ENCODE measurements at places on chromosomes 5 and 9. TPM values are rescaled to one million over a fixed set of nuclear protein-coding genes. Genes with fewer than 3 reads are reported as not detected.

Gene PTGDS
- total RNA-seq: 22.1 TPM

Gene ADGRV1
- not detected for total RNA-seq

Gene BRINP1
- not detected for total RNA-seq

Gene C9
- total RNA-seq: not detected

Gene TSLP
- 0.35 TPM for total RNA-seq

Gene LCN1
- not detected for total RNA-seq

Gene ACOT12
- not detected for total RNA-seq

Gene MLANA
- not detected for total RNA-seq

Gene IFNB1
- total RNA-seq: not detected

Gene RNF208
- 2.7 TPM for total RNA-seq

Gene EQTN
- total RNA-seq: not detected

GRCh38 chr9:70589571-70590314, 175.3 kb upstream of the KLF9 start:
- no peak overlapping the region for H3K27ac ChIP-seq
- no peaks in the 10 kb centered on the region for H3K36me3 ChIP-seq
- H3K4me3 ChIP-seq: no peak overlapping the region
- H3K27me3 ChIP-seq: no peaks in the 10 kb centered on the region
- no peak for DNase-seq

GRCh38 chr5:56827049-56827448, 11.7 kb downstream of the MAP3K1 start:
- peaks cover 42% of the 10 kb centered on the region for H3K36me3 ChIP-seq
- H3K27ac ChIP-seq: no peak overlapping the region
- DNase-seq: no peak
- no peak overlapping the region for H3K4me3 ChIP-seq
- H3K4me1 ChIP-seq: peaks cover 87% of the 10 kb centered on the region

GRCh38 chr5:51686622-51687021, 303.4 kb downstream of the ISL1 start:
- no peaks in the 10 kb centered on the region for H3K36me3 ChIP-seq
- DNase-seq: no peak
- H3K27me3 ChIP-seq: no peaks in the 10 kb centered on the region
- H3K27ac ChIP-seq: no peak overlapping the region

- H3K4me3 ChIP-seq: no peak overlapping the region
- peaks cover 40% of the 10 kb centered on the region for H3K36me3 ChIP-seq
- no peaks in the 10 kb centered on the region for H3K27me3 ChIP-seq
- no peak overlapping the region for H3K27ac ChIP-seq
- H3K4me1 ChIP-seq: peaks cover 45% of the 10 kb centered on the region
- no peak for DNase-seq
These were observed 10.7 kb downstream of the IQGAP2 start for GRCh38 chr5:76413746-76414145.

- DNase-seq: no peak
- no peaks in the 10 kb centered on the region for H3K27me3 ChIP-seq
- H3K36me3 ChIP-seq: no peaks in the 10 kb centered on the region
- H3K4me3 ChIP-seq: no peak overlapping the region
These were observed 127.1 kb downstream of the DPYSL3 start for GRCh38 chr5:147382776-147383175.

GRCh38 chr9:20187318-20187717, 398.5 kb upstream of the SLC24A2 start:
- no peak overlapping the region for H3K4me3 ChIP-seq
- peaks cover 3% of the 10 kb centered on the region for H3K27me3 ChIP-seq
- H3K27ac ChIP-seq: no peak overlapping the region
- peaks cover 12% of the 10 kb centered on the region for H3K36me3 ChIP-seq

GRCh38 chr9:110446171-110446570, 108.5 kb upstream of the TXNDC8 start:
- no peak overlapping the region for H3K27ac ChIP-seq
- no peak overlapping the region for H3K4me3 ChIP-seq
- DNase-seq: no peak
- no peaks in the 10 kb centered on the region for H3K4me1 ChIP-seq
- no peaks in the 10 kb centered on the region for H3K27me3 ChIP-seq

- no peaks in the 10 kb centered on the region for H3K36me3 ChIP-seq
- no peaks in the 10 kb centered on the region for H3K27me3 ChIP-seq
- no peak overlapping the region for H3K4me3 ChIP-seq
These were observed 243.2 kb downstream of the FSTL4 start for GRCh38 chr5:133368916-133369783.

DNA sequence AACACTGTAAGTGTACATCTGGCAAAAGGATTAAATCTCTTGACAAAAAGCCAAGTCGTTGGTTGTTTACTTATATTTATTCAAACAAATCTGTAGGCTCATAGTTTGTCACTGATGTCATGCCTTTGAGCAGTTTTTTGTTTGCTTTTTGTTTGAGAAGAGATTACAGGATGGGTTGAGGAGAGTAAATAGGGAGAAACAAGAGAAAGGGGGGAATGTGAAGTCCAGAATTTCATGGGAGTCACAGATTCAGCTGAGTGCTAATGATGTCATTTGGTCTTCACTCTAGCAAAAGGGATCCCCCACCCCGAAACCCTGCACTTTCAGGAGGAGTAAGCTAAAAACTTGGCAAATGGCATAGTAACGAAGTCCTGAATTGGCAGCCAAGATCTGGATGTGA, 337.4 kb downstream of the GLIS3 start:
- no peak for DNase-seq
- H3K4me3 ChIP-seq: no peak overlapping the region
- no peaks in the 10 kb centered on the region for H3K36me3 ChIP-seq
- no peaks in the 10 kb centered on the region for H3K4me1 ChIP-seq
- H3K27ac ChIP-seq: no peak overlapping the region

Data from activated CD4-positive, alpha-beta T cell treated with anti-CD3 and anti-CD28 coated beads, Interleukin-2, amount 10 ng/mL, durations not matched to agents 7 days and 5 days (primary cell).